NCI-H2171 treated with DMSO at 0.1 percent for 48 hours (cell line): ENCODE measurements at places on chromosomes 3 and 15.
A peak's percentile ranks its signal among the peaks of the same experiment; 100 is the strongest.

DNA sequence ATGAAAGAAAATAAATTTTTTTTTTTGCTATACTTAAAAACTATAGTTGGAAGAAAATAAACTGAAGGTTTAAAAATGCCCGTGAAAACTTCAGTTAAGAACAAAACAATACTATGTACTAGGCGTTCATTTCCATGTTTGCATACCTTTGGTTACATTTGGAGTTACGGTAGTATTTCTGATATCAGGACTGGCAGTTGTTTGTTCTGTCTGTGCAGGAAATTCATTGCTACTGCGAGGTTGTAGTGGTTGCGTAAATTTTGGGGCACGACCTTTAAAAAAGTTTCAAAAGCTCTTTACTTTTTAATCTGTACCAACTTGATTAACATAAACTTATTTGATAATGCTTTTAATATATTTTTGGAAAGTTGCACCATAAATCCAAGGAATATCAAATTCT, 47.9 kb downstream of the ST3GAL6 start:
- DNase-seq = no peak

DNA sequence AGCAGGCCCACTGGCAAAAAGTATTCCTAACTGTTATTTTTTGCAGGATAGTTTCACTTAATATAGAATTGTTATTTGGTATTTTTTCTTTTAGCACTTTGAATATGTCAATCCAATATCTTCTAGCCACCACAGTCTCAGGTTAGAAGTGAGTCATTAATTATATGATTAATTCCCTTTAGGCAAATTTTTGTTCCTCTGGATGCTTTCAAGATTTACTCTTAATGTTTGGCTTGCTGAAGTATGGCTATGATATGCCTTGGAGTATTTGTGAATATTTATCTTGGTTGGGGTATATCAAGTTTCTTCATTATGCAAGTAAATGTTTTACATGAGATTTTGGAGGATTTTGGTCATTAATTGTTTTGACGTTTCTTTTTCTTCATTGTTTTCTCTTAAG, 152.1 kb upstream of the ALCAM start:
- DNase-seq = no peak

DNA sequence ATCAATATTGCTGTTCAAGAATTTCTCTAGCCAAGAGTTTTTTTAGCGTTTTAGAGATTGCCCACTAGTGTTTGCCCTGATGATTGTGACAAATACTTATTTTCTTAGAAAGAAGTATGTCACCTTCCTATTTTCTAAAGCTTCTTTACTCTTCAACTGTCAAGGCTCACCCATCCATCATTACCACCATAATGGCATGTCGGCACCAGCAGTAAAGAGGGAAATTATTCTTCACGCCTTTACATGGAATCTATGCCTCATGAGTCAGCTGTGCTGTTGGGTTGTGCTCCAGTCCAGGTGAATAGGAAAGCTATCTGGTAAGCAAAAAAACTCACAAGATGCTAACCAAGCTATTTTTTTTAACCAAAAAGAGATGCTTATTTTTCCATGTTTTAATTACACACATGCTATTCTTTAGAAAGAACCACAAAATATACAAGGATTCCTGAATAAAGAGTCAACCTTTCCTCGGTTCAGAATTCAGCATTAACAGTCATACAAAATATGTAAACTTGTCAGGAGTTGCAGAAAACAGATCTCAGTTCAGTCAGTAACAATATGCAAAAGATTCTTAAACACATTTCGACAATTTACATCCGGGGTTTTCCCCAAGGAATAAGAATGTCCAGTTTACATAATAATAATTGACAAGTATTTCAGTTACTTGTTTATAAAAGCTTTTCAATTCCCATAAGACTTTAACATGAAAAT, 128.0 kb downstream of the ATP8B4 start:
- no peak for DNase-seq

DNA sequence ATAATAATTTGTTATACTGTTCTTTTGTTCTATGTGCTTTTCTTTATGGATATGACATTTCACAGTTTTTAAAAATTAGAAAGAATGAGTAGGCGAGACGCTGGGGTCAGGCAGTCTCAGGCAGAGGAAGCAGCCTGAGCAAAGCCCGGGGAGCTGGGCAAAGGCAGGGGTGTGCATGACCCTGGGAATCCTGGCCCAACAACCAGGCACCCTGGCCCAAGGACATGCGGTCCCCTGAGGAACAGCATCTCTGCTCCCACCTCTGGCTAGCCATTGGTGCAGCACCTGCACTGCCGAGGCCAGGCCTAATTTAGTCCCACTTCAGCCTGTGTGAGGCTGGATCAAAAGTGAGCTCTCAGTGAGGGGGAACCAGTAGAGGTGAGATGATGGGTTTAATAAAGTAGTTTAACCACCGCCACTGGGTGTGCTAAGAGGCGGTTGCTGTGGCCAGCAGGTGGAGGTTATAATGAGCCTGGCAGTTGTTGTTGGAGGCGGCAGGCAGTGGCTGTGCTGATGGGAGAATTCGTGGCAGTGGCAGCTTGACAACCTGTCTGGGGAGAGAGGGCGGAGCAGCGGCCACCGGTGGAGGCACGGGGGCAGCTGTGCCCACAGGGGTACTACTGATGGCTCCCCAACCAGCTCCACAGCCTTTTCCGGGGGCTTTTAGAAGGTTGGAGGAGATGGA, 41.5 kb downstream of the PRKCD start:
- DNase-seq = no peak

DNA sequence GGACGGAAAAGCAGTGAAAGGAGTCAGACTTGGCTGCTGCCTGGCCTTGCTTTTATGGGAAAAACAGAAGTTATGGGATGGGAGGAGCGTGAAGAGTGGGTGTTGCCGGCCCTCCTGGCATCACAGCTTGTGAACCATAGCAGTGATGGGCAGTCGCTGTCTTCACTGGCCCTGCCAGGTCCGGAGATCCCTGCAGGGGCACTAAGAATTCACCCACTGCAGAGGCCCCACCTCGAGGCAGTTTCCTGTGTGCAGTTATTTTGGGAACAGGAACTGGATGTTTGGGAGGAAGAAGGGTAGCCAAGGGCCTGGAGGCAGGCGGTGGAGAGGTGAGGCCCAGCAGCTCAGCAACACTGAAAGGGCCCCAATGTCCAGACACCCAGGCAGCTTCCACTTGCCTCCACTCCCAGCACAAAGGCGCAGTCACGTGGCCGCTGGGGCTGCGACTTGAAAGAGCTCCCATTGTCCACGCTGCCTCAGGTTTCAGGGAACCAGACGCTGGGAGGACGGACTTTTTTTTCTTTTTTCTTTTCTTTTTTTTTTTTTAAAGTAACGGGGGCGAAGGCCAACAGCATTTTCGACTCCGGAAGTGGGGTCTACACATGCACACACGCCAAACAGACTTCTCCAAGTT, 255.6 kb downstream of the ZNF621 start:
- DNase-seq = no peak

- DNase-seq = no peak
Measured at GRCh38 chr15:28969511-28970085, 83.8 kb downstream of the APBA2 start.

DNA sequence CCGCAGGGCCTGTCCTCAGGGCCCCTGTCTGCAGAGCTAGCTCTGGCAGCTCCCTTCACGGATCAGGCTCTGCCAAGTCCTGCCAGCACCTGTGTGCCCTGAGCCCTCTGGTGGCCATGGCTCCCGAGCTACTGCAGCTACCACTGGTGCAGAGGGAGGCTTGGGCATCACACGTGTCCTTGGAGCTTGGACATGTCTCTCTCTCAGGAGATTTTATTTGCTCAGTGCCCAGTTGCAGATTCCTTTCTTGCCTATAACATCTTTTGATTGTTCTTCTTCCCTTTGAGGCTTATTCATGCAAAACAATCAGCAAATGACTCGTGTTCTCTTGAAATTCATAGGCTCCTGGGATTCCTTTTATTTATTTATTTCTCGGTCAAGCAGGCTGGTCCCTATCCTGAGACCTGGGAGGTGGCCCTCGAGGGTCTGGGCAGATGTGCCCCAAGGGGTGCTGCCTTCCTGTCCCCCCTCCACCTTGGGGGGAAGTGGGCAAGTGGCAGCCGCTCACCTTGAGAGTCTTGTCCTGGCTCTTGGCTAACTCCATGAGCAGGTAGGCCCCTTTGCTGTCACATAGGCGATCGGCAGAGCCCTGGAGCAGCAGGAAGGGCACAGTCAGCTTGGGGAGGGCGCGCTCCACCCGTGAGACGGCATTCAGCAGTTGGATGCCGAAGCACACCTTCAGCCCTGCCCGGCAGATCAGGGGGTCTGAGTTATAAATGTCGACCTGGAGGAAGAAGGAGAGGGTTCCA, 21.9 kb downstream of the ABTB1 start:
- peak; percentile 52 for DNase-seq

- DNase-seq = no peak
Measured at GRCh38 chr3:39502838-39503145, 35.3 kb downstream of the MOBP start.
